CD8-positive, alpha-beta T cell (primary cell): ENCODE measurements at places on chromosomes 12 and 14. TPM values are rescaled to one million over a fixed set of nuclear protein-coding genes. Genes with fewer than 3 reads are reported as not detected.

CDKL1 gene
- 1.5 TPM for total RNA-seq

TAS2R13 gene
- 0.19 TPM for total RNA-seq

GLS2 gene
- total RNA-seq: 1.5 TPM

TMEM229B gene
- total RNA-seq: 4.8 TPM

FAM234B gene
- total RNA-seq: 2.7 TPM

UNG gene
- 4.5 TPM for total RNA-seq

IL31 gene
- not detected for total RNA-seq

MDGA2 gene
- not detected for total RNA-seq

RFX4 gene
- total RNA-seq: not detected

DNA sequence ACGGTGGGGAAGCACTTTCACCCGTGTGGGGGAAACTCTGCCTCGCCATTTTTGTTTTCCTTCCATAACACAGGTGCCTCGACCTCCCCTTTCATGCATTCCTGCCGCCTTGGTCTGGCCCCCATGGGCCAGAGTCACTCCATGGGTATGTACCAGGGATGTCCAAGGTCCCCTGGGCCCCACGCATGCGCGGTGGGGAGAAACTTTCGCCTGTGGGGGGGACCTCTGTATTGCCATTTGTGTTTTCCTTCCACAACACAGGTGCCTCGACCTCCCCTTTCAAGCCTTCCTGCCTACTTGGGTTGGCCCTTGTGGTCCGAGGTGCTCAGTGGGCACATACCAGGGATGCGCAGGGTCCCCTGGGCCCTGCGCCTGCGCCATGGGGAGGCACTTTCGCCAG is 345.8 kb downstream of the ALG10 start:
- DNase-seq: no peak

DNA sequence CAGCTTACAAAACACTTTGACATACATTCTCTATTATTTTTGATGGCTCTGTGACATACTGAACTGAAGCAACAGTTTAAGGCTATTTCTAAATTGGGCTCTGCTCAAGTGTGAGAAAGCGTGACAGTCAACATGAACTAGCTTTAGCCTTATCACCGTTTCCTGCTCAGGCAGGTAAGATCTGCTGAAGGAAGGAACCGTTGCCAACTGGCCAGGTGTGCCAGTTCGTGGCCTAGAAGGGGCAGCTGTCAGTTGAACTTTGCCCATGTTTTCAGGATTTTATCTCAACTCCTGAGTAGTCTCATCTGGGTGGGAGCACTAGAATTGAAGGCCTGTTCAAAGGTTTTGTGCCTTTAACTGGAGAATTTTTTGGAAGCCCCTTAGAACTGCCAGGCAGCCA is 79.5 kb downstream of the ETV6 start:
- no peak for DNase-seq

DNA sequence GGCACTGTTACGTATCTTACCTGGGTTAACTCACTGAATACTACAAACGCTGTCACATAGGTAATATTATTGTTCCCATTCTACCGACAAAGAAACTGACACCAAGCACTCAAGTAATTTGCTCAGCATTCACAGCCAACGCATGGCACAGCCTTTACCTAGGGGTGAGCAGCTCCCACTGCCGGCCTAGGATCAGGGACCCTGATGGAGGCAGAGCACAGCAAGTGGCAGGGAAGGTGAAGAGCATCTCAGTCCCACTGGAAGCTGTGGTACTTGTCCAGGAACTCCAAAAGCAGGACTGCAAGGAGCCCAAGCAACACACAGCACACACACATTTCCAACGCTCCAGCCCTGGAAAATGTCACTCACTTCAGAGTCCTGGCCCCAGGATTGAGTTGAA is 111.8 kb upstream of the CDKN3 start:
- no peak for DNase-seq

- DNase-seq: no peak
Measured at GRCh38 chr14:29603696-29604095, 324.0 kb downstream of the PRKD1 start.

GRCh38 chr14:95494456-95494855 is 22.0 kb downstream of the SYNE3 start:
- DNase-seq: no peak

DNA sequence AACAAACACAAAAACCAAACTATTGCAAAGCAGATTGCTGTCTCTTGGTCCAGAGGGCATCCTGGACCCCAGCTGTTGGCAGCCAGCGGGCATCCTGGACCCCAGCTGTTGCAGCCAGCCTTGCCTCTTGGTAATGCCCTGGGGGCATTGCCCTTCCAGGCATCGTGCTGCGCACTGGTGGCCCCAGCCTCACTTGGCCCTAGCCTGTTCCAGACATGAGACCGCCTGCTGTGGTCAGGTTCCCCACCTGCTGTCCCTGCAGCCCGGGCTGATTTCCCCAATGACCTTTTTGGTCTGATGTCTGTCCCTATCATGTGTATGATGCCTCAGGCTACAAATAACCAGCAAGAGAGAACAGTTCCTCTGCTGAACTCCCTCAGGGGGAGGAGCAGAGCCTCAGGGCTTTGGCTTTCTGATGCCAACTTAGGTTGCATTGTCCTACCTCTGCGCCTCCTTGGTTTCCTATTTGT is 20.8 kb downstream of the MLXIP start:
- DNase-seq: no peak

DNA sequence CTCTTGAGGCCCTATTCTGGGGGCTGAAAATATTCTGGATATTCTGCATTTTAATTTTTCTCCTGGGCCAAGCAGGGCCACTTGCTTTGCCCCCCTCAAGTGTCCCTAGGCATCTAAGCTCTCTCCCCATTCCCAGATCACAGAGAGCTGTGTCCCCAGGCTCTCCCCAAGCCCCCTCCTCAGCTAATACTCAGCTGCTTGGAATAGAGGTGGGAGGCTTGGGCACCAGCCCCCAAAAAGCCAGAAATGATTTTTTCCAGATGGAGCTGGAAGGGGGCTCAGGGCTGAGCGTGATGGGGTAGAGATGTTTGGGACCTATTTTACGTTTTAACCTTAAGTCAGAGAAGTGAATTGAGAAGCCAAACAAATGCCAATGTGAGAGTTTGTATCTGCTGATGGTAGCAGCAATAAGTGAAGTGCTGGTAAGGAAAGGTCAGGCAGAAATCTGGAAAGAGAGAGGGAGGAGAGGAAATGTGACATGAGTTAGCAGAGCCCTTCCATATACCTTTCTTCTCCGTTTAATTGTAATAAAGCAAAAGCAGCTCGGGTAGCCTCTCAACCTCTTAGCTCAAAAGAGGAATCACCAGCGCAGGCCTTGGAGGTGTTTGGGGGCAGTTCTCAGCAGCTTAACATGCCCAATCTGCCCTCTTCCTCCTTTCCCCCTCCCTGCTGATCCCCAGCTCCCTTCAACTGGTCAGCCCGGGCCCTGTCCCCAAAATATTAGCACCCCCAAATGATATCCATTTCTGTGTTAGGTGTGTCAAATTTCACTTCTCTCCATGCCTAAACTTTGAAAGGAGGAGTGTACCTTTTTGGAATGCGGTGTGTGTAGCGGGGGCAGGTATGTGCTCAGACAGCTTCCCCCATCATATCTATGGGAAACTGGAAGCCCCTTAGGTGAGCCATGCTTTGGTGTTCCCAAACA is 5.0 kb upstream of the HOXC6 start:
- no peak for DNase-seq

DNA sequence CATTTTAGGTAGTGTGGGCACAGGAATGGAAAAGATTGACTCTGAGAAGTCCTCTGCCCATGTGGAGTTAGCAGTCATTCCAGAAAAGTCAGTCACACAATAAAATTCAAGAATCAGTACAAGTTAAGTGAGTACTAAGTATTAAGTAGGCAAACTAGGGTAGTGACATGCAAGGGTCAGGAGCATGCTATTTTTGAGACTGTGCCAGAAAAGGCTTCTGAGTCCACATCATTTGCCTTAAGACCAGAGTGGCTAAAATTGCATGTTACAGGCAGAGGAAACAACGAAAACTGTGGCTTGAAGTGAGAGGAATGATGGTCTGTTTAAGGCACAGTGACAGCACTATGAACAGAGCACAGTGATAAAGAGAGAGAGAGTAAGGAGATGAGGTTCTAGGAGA is 108.9 kb downstream of the SLC6A15 start:
- DNase-seq: no peak
